NCI-H2171 (cell line): ENCODE measurements at places on chromosomes 16 and 17.

DNA sequence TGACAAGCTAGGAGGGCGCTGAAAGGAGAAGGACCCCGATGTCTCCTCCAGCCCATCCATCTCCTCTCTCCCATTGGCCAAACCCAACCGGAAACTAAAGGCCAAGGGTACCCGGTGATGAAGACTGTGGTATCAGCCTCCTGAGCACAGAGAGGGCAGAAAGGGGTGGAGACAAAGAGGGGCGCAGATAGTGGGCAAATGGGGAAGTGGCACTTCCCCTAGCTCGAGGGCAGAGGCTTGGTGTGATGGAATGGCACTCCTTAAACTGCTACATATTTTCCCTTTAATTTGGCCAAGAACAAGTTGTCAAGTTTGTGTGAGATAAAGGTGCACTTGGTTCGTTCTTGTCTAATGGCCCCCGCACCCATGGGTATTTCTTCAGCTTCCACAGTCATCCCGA is 27.8 kb downstream of the IL4R start:
- DNase-seq = no peak

DNA sequence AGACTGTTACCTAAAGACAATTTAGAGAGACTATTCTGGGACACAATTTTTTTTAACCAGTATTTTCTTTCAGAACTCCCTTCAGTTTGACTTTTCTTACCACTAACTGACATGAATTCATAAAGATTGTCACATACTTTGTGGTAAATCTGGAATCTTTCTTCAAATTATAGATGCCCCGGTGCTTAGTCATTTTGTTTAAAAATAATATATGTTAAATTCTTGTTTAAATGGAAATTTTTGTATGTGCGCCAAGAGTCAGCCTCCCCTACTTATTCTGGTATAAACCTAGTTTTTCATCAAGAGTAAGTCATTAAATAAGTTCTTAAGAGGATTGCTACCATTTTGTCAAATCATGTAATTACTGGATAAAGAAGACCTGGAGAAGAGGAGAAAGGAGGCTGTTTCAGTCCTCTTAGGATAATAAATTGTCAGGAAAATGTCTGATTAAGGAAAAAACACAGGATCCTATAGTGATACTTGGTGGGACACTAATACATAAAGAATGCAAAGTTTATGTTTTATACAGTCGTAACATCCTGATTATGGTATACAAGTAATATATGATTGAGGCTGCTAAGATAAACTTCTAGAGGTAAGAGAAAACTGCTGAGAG is 424.4 kb downstream of the PMP22 start:
- no peak for DNase-seq

- DNase-seq = no peak
Observed at GRCh38 chr16:4338712-4339299, 12.3 kb downstream of the PAM16 start.

GRCh38 chr16:58475091-58475619 is 24.8 kb upstream of the NDRG4 start:
- DNase-seq = no peak

DNA sequence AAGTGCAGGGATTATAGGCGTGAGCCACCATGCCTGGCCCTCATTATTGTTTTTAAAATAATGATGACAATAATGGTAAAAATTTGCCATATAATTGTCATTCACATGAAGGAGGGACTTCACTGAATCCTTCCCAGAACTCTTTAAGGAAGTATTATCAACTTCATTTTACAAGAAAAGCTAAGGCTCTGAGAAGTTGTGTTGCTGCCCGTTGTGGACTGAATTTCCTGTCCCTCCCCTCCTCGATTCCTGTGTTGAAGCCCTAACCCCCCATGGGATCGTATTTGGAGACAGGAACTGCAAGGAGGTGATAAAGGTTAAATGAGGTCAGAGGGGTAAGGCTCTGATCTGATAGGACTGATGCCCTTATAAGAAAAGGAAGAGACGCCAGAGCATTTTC is 458.0 kb downstream of the HAPSTR1 start:
- no peak for DNase-seq

DNA sequence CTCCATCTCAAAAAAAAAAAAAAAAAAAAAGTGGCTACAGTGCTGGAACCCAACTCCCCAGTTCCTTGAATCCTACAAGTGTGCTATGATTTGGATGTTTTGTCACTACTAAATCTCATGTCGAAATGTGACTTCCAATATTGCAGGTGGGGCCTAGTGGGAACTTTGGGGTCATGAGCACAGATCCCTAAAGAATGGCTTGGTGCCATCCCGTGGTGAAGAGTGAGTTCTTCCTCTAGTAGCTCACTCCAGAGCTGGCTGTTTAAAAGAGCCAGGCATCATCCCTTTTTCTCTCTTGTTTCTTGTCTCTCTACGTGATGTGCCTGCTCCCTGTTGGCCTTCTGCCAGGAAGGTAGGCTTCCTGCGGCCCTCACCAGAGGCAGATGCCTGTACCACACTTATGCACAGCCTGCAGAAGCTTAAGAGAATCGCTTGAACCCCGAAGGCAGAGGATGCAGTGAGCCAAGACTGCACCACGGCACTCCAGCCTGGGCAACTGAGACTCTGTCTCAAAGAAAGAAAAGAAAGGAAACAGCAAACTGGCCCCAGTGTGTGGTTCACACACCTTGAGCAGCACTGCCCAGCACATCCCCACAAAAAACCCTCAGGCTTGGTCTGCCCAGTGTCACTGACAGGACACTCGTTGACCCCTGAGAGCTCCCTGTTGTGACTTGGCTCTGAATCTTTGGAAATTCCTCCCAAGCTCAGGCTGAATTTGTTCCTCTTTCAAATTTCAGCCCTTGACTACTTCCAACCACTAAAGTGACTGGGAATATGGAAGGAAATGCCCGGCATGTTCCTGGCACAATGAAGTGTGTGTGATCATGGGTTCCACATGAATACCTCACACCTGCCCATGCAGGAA is 3.1 kb downstream of the MT1E start:
- DNase-seq = no peak

- no peak for DNase-seq
Observed at GRCh38 chr17:63698886-63699637, 863 bp downstream of the LIMD2 start.

GRCh38 chr17:66207936-66208335 is 16.0 kb upstream of the CEP112 start:
- DNase-seq = no peak

DNA sequence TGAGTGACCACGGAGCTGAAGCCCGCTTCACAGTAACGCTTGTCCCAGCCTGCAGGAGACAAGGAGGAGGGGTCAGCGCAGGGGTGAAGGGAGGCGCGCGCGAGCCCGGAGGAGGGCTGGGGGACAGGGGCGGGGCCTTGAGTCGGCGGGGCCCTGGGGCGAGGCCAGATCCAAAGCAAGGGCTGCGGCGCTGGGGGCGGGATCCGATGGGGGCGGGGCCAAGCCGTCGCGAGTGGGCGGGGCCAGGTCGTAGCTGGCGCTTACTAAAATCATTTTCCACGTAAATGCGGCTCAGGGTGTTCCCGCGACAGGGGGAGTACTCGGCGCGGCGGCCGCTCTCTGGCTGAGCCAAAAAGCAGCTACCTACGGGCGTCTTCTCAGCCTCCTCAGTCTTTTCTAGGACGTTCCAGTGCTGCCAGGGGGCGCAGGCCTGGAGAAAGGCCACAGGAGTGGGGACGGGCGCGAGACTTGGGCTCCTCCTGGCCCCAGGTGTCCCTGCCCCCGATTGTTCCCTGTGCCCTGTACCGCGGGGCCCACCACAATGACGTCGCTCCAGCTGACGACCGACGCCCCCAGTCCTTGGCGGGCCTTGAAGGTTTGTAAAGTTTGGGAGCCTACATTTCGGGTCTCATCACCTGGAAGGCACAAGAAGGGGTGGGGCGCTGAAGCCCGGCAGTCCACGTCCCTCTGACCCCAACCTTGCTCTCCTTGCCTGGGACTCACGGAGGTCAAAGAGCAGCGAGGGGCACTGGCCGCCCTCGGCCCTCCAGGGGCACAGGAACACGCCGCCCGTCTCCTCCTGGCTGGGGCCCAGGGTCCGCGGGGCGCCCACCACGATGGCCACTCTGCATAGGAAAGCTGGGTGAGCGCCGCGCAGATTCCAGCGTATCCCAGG is 3.9 kb downstream of the ITGA2B start:
- DNase-seq = peak; percentile 79

DNA sequence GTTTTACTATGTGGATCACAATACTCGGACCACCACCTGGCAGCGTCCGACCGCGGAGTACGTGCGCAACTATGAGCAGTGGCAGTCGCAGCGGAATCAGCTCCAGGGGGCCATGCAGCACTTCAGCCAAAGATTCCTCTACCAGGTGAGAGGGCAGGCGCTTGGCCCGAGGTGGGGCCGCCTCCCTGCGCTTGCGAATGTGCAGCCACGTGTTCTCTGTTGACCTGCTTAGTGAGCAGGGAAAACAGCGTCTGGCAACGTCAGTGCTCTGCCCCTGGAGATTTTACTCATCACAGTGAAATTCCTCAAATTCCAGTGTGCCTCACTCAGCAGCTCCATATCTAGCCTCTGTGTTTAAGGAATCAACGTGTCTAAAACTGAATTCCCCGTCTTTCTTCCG is 33.4 kb upstream of the CLEC18A start:
- no peak for DNase-seq

DNA sequence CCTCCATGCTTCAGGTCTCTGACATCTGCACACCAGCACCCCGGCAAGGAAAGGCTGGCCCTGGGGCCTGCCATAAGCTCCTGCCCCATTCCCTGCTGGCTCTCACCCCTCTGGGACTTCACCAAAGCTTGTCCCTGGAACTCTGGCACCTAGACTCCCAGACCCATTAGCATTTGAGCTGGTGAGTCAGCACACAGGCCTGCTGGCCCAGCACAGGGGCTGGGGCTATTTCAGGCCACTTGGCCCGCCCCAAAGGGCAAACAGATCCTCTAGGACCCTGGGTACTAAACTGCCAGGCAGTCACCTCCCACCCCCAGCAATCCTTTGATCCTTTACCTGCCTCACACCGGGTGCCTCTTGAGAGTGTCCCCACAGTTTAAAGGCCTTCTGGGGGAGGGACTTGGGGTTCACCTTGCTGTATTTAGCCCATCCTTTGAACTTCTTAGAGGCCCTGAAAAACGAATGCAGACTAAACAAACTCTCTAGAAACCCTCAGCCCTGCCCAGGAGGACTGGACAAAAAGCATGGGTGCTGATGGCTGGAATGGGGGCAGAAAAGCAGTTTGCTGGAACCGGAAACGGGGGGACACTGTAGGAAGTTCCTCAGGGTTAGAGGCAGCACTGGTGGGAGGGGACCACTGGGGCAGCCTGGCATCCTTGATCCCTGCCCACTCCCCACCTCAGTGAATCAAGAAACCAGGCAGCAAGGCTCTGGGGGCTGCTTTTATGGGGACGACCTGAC is 3.2 kb upstream of the SAMD14 start:
- no peak for DNase-seq

GRCh38 chr16:14955546-14956231 is 18.4 kb downstream of the NPIPA1 start:
- no peak for DNase-seq

DNA sequence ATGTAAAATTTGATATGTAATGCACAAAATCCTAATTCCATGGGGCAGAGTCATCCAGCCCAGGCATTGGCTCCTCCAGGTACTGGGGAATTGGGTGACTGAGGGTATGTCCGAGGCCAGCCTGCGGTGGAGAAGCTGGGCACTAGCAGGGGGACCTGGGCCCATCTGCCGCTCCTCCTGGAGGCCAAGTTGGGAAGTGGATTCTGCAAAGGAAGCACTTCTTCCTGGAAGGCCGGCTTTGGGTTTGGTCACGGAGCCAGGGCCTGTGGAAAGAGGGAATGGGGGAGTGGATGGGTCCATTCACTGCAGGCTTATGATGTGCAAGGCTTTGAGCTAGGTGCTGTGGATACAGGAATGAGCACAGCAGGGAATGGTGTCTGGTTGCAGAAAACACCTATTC is 85.8 kb downstream of the GNAO1 start:
- DNase-seq = no peak

- DNase-seq = no peak
Observed at GRCh38 chr17:27380551-27380950, 75.7 kb upstream of the KSR1 start.

GRCh38 chr16:89999831-90000574 is 19.3 kb downstream of the DBNDD1 start:
- no peak for DNase-seq
